ENCODE measurements at places on chromosomes 7 and 10.

DNA sequence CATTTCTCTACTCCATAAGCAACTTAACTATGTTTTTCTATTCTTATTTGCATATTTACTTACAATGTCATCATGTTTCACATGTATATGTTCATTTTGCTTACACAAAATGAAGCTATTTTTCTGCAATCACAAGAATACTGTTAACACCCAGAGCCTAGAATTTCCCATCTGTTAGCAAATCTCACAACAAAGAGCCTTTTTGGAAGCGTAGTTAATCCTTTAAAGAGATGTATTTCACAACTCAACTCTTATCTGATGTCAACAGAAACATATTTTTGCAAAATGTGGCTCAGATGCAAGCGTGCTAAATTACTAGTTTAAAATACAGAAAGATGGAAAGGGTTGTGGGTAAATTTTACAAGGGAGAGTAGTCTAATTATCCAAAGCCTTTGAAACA is 110.6 kb upstream of the COL1A2 start:
- no peak for DNase-seq

DNA sequence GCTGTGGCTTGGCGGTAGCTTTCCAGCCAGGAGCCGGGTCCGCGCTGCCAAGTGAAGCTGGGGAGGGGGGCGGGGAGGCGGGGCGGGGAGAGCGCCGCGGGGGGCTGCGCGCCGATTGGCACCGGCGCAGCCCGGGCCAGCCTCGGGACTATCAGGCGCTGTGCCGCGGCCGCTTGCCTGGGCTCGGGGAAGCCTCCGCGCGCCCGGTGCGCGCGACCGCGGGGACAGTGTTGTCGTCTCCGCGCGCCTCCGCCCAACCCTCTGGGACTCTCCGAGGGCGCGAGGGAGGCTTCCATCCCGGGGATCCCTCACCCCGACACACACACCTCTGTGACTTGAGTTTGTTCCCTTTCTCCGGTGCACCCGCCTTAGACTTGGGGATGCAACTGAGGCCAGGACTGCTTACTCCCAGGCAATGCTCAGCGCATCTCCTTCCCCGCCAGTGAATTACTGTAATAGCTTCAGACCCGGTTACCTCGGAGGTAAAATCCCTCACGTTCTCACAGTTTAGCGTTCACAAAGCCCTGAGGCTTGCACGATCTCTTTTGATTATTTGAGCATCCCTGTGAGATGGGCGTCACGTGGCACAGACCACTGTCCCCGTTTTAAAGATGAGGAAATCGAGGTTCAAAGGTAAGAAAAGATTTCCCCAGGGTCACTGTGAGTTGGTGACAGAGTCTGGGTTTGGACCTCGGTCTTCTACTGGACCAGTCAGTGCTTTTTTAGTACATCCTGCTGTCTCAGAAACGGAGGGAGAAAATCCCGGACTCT is at the start of gene NKX1-2:
Gene NKX1-2, minus strand, starts transcription at position 24 of the 771 bp plus-strand sequence. CDS start 92 bp downstream, outside the sequence.
- peak; percentile 27 for DNase-seq

DNA sequence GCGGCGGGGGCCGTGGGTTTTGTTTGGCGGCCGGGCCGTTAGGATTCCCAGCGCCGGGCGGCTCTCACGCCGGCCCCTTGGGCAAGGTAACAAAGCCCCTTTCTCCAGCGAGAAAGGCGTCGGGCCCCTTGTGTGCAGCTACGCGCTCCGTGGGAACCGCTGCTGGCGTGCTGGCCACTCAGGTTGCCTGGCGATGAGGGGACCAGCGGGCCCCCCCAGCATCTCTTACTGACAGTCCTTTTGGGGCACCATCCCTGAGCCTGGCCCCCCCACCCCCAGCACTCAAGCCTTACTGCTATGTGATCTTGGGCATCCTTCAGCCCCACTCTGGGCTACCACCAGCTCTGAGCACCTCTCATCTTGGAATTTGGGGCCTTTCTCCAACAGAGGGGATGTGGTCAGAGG is 1.8 kb downstream of the LFNG start:
- no peak for DNase-seq

GRCh38 chr10:53325066-53325465 is 552.5 kb upstream of the MBL2 start:
- DNase-seq = no peak

DNA sequence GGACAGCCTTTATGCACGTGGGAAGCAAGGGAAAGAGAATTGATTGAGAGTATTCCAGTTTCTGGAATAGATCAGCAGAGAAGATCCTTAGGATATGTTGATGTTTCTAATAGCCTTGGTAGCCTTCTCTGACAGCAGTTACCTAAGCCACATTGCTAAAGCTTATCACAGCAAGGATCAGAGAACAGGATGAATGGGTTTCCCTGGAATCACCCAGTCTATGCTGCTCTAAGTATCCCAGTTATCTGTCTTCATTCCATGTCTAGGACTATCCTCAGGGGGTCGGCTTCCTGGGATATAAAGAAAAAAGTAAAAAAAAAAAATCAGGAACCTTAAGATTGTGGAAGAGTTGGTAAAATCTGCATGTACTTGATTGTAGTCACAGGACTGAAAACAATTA is 352.0 kb upstream of the AKR1E2 start:
- no peak for DNase-seq

GRCh38 chr7:22894546-22894945 is 71.9 kb upstream of the TOMM7 start:
- no peak for DNase-seq

- no peak for DNase-seq
These were observed 319.7 kb downstream of the HPSE2 start for GRCh38 chr10:98915911-98916310.

DNA sequence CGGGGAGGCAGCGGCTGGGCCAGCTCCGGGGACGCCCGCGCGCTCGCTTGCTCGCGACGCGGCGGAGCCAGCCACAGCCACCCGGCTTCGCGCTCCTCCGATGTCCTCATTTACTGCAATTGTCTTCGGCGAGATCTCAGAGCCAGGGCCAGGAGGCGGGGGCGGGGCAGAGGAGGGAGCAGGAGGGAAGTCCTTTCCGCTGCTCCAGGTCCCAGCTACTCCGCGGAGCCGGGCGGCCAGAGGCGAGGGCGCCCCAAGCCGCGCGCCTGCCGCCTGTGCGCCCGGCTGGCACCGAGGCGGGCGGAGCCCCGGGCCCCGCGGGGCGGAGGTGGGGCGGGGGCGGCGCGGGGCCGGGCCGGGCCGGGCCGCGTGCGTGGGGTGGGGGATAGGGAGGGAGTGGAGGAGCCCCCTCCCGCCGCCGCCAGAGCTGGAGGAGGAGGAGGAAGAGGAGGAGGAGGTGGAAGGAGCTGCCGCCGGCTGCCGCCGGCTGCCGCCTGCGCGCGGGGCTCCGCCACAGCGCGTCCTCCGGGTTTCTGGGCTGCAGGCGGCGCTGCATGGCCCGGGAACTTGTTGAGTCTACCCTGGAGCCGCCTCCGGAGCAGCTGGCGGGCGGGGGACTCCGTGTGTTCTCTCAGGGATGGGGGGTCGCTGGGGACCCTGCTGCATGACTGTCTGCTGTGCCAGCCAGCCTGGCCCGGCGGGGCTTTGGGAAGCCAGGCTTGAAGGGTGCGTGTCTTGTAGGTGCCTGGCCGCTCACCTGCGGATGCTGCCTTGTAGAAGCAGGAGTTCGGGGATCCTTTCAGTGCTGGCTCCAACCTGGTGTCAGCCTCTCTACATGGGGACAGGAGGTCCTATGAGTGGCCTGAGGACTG is at the start of gene INSYN2A:
Gene INSYN2A, minus strand, starts transcription at position 310 of the 872 bp plus-strand sequence. CDS start 20,196 bp downstream, outside the sequence.
- no peak for DNase-seq

DNA sequence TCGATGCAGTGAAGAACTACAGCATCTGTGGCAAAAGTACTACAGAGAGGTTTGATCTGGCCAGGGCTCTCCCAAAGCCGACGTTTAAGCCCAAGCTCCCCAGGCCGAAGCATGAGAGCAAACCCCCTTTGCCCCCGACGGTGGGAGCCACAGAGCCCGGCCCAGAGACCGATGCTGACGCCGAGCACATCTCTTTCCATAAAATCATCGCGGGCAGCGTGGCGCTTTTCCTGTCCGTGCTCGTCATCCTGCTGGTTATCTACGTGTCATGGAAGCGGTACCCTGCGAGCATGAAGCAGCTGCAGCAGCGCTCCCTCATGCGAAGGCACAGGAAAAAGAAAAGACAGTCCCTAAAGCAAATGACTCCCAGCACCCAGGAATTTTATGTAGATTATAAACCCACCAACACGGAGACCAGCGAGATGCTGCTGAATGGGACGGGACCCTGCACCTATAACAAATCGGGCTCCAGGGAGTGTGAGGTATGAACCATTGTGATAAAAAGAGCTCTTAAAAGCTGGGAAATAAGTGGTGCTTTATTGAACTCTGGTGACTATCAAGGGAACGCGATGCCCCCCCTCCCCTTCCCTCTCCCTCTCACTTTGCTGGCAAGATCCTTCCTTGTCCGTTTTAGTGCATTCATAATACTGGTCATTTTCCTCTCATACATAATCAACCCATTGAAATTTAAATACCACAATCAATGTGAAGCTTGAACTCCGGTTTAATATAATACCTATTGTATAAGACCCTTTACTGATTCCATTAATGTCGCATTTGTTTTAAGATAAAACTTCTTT is 2.3 kb downstream of the LRRTM3 start:
- no peak for DNase-seq

DNA sequence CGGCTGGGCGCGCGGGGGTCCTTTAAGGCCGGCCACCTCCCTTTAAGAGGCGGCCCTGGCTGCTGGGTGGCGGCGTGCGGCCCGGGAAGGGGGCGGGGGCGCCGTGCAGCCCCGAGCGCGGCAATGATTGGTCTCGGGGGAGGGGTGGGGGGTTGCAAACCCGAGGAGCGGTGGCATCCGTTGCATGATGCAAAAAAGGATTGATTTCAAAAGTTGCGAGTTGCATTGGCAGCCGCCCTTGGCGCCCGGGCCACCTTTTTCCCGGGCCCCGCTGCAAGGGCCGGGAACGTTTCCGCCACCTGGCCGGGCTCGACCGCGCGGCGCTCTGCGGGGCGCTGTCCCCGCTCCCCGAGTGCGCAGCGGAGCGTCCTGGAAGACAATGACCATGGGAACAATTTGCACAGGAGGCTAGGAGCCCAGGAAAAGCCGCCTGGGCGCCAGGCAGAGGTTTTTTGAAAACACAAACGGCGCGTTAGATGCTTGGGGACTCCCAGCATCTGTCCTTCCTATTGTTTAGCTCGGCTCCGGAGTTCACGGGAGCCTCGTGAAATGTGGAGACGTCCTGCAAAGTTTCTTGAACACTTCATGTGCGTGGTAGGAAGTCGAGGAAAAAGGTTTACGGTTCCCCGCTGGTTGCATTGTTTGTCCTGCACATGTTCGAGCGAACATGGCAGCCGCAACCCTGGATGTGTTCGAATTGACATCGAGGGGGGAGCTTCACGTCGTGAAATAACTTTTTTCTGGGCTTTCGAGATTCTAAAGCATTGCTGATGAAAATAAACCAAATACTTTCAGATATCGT is at the start of gene SEPHS1:
Gene SEPHS1, minus strand, starts transcription at position 78 of the 802 bp plus-strand sequence. CDS start 3,343 bp downstream, outside the sequence.
- DNase-seq = peak; percentile 89

DNA sequence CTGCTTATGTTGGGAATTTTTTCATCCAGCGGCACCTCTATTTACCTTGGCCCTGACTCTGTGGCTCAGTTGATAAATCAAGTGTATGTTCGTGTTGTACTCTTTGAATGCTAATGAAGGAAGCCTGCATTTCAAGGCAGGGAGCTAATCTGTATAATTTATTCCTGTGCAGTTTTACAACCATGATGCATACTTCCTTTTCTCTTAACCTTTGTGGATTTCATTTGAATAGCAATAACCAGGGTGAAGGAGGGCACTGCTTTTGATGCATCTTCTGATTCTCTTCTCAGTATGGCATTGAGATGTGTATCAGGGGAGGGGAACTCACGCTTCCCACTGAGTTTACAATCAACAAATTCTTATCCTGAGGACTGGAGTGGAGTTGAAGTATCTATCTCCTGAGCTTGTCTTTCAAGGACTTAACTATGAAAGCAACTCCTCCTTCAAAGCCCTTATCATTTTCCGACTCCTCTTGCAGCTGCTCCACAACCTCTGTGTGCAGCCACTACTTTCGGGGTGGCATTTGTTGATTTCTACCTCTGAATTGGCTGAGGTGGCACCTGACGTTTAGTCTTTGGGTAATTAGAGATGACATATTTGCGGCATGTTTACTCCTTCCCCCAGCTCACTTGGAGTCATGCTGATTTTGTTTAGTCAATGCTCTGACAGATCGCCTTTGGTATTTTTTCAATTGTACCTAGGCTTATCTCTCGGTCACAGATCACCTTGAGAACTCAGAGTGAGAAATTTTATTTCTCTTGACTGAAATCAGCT is 275.2 kb downstream of the PHTF2 start:
- no peak for DNase-seq

- DNase-seq = no peak
These were observed 34.6 kb upstream of the HECW1 start for GRCh38 chr7:43077732-43078391.

DNA sequence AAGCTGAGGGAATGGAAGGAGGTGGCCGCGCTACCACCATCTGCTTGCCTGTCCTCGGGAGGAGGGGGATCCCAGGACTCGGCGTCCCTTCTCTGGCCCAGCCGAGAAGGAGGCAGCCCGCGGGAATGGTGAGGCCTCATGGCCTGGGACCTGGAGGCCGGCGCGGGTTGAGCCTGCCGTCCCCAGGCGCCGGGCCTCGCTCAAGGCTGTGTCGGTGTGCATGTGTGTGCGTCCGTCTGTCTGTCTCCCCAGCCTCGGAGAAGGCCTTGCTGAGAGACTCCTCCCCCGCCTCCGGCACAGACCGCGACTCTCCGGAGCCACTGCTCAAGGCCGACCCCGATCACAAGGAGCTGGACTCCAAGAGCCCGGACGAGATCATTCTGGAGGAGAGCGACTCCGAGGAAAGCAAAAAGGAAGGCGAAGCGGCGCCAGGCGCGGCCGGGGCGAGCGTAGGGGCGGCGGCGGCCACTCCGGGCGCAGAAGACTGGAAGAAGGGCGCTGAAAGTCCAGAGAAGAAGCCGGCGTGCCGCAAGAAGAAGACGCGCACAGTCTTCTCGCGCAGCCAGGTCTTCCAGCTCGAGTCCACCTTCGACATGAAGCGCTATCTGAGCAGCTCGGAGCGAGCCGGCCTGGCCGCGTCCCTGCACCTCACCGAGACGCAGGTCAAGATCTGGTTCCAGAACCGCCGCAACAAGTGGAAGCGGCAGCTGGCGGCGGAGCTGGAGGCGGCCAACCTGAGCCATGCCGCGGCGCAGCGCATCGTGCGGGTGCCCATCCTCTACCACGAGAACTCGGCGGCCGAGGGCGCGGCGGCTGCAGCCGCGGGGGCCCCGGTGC is 1.3 kb downstream of the HMX3 start:
- peak; percentile 55 for DNase-seq

DNA sequence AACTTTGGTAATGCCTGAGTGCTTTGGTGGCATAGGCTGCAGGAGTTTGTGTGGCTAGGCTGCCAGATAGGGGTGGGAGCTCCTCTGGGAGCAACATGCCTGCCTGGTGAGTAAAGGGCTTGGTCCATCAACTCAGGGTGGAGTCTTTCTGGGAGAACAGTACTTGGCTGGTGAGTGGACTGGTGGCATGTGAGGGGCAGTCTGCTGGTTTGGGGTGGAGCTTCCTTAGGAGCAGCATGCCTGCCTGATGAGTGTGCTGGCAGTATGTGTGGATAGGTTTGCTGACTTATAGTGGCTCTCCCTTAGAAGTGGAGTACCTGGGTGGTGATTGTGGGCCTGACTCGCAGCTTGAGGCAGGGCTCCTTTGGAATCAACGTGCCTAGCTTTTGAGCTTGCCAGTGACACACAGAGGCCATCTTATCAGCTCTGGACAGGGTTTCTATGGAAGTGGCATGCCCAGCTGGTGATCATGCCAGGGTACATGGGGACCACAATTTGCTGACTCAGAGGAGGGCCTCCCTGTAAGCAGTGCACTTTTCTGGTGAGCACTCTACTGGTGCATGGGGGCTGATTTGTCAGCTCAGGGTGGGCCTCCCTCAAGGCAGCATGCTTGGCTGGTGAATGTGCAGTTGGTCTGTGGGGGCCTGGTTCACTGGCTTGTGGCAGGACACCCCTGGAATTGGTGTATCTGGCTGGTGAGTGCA is 35.0 kb upstream of the SRI start:
- DNase-seq = no peak

GRCh38 chr7:132368246-132368900 is 207.9 kb downstream of the PLXNA4 start:
- DNase-seq = no peak
